ENCODE measurements at places on chromosomes 2 and 18.

DNA sequence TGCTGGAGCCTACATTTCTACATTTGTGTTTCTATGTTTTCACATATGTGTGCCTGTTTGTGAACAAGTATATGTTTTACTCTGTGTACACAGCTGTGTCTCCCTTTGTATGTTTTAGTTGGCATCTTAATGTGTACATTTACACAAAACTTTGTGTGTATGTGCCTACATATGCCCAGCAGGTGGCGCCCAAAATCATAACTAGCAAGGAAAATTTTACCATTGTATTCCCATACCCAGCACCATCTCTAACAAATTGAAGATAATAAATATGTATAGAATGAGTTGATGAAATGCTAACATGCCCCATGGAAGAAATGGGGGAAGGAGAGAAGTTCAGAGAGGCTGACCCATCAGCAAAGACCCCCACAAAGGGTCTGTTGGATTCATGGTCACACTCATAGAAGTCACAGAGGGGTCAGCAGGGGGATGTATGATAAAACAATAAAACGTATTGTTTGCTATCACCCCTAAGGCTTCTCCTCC is 48.1 kb downstream of the PKDCC start:
- DNase-seq, result peak; percentile 58

DNA sequence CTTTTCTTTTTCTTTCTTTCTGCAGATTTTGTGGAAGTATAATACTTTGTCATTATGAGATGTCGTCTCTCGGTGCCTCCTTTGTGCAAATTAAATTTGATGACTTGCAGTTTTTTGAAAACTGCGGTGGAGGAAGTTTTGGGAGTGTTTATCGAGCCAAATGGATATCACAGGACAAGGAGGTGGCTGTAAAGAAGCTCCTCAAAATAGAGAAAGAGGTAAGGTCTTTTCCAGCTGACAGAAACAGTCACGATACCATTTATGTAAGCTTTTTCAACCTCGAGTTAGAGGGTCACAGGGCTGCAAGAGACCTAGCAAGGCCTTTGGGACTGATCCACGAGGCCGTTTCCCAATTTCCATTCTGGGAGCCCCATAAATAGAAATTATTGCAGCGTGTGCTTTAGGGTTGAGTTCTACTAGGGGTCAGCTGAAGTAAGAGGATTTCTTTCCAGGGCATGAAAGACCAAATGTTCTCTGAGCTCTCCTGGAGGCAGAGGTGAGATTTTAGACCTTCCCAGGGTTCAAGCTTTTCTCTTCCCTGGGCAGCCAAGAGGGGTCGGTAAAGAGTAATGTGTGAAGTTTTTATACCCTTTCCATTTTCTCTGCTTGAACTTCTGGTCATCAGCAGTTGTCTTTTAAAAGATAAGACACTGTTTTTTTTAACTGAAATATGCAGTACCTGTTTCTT is 15.5 kb downstream of the MAP3K20 start:
- DNase-seq, result no peak

DNA sequence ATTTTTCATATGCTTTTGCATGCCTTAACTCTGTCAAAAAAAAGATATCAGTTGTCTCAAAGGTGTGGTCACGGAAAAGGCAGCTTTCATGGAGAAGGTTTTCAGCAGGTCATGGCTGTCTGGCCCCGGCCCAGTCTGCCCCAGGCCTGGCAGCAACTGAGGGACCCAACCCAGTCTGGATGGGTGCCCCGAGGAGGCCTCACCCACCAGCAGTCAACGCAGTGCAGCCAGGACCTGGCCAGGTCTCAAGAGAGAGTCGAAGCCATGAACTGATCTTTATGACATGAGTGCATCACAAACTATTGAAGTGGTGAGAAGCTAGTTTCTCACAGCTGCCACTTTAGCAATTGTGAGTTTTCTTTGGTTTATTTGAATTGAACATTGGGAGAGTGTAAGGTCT is 7.9 kb downstream of the TUBB6 start:
- DNase-seq, result no peak

DNA sequence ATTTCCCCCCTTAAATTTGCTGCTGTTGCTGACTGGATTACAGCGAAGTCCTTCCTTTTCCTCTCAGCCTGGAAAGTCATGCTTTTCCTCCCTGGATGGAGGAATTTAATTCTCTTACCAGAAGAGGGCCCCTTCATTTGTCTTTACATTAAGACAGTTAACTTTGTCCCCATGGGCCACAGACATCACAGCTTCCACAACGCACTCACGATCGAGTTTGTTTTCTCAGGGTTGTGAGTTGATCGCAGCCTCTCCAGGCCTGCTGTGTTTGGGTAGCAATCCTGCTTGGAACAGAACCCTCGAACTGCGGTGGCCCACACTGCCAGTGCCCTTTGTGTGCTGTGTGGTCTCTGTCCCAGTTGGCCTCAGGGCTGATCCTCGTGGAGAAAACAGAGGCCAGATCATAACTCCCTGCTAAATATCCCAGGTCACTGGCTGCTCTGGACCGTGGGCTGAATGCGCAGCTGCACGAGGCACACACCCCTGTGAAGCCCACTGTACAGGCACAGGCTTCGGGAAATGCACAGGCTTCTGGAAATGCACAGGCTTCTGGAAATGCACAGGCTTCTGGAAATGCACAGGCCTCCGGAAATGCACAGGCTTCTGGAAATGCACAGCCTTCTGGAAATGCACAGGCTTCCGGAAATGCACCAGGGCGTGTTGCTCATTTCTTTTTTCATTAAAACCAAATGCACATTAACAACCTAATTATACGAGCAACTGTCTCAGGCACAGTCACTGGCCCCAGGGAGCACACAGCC is 2.2 kb upstream of the PDIA6 start:
- no peak for DNase-seq

DNA sequence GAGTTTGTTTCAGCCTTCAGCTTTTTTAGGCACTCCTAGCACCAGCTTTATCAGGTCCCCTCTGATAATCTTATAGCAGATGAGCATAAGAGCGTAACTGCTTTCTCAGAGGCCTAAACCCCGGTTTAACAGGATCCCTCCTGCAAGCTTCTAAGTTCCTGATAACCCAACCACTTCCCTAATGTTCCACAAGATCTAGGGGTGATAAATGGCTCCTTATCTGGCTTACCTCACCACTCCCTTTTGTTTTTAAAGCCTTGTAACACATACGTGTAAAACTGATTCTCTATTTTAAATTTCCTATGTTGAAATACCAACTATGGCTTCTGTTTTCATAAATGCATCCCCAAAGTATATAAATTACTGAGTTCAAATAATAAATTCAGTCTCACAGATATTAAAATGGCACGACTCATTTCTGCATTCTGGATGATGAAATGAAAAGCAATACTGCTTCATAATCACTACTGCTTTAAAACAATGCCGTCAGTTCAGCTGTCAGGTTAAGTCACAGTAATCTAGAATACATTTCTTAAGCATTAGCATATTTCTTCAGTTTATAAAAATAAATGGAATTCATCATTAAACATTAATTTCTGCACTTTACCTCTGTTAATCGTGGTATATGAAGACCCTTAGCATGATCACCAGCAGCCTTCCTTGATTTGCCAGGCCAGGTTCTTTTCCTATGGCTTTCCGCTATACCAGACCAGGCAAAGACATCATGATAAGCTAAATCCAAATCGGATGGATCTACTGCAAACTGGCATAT is 126.3 kb downstream of the C2orf74 start:
- DNase-seq, result no peak

DNA sequence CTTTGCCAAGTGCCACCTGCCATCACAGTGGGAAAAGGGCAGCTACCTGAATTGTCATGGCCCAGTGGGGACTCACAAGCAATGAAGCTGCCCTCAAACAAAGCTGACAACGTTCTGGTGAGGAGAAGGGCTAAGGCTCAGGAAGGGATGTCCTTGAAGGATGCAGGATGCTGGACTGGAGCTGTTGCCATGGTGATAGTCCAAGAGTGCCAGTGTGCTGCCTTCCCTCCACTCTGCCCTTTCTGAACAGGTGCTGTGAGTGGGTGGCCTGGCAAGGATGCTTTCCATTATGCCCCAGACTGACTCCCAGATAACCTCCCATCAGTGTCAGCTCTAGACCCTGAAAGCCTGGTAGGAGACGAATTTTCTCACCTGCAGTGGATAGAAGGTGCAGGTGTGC is 137.8 kb upstream of the GYPC start:
- DNase-seq, result no peak

DNA sequence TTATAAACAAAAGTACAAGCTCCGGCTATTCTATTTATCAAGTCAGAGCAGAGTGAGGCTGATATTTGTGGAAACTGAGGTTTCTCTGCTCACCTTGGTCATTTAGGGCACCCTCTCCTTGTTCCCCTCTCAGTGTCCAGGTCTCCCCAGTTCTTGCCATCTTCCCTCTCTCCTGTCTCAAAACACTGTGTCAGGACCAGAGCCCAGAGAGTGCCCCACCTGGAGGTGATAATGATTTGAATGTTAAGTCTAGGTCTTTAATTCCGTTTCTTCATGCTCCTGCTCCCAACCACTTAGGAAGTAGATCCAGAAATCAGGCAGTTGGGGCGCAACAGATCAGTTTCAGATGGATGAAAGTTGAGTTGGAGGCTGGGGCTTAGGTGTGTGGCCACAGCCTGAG is 9.2 kb upstream of the ADCY3 start:
- DNase-seq, result no peak

DNA sequence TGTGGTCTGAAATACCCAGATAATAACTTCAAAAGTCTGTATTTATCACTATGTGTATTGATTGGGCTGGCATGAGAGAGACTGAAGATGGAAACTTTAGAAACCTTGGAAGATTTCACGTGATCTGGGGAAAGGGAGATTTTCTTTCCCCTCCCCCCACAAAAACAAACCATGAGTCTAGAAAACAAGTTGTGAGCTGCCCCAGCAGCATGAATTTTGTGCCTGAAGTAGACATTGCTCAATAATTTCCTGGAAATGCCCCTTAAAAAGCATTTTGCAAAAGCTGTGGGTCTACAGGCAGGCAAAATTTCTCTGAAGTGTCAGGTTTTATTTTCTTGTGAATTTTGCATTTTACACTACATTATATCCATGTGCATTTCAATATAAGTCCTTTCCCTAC is 101.8 kb downstream of the ETAA1 start:
- DNase-seq, result no peak

- no peak for DNase-seq
Measured at GRCh38 chr2:135258193-135258592, 206.1 kb downstream of the RAB3GAP1 start.

- DNase-seq, result no peak
Measured at GRCh38 chr2:129744649-129745048, 234.8 kb upstream of the RAB6C start.

- no peak for DNase-seq
Measured at GRCh38 chr2:135844301-135844895, 7.4 kb upstream of the LCT start.

- DNase-seq, result no peak
Measured at GRCh38 chr2:210443527-210443926, 33.0 kb downstream of the LANCL1 start.

- no peak for DNase-seq
Measured at GRCh38 chr2:45283764-45284620, 274.7 kb upstream of the SIX2 start.

- no peak for DNase-seq
Measured at GRCh38 chr2:96386470-96386869, 50.9 kb downstream of the NCAPH start.
